Activated CD4-positive, alpha-beta T cell treated with anti-CD3 and anti-CD28 coated beads, Interleukin-2, amount 50 U/mL, for 48 hours (primary cell): ENCODE measurements at places on chromosomes 3 and 15.
A peak's percentile ranks its signal among the peaks of the same experiment; 100 is the strongest.

- no peak for DNase-seq
Observed at GRCh38 chr3:182375916-182376315, 417.4 kb upstream of the ATP11B start.

- peak; percentile 35 for DNase-seq
Observed at GRCh38 chr3:9809239-9809614, 835 bp upstream of the TTLL3 start.

DNA sequence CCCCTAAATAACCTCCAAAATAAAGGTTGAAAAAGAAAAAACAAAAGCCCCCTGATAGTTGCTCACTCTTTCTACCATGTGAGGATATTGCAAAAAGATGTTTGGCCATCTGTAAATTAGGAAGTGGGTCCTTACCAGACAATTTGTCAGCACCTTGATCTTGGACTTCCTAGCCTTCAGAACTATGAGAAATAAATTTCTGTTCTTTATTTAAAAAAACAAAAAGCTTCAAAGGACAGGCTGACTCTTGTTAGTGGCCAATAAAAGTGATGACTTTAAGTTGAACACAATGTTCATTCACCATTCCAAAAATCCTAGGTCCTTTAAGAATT lies 103.5 kb downstream of the CBLB start:
- no peak for DNase-seq

DNA sequence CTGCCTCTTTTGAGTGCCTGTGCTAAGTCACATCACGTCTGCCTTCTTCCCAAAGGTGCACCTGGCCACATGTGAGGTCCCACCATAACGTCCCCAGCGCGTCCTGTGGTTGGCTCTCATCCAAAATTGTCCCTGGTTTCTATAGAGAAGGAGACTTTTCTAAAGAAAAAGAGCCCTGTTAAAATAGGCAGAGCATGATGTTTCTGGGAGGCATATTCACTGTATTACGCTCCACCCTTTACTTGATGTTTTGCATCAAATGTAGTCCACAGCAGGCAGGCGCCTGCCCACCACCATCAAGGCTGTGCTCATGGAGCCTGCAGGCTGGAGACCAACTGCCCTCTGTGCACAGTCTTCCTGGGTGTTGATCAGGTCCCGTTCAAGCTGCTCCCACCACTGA lies 36.3 kb downstream of the WHAMM start:
- DNase-seq, result no peak

DNA sequence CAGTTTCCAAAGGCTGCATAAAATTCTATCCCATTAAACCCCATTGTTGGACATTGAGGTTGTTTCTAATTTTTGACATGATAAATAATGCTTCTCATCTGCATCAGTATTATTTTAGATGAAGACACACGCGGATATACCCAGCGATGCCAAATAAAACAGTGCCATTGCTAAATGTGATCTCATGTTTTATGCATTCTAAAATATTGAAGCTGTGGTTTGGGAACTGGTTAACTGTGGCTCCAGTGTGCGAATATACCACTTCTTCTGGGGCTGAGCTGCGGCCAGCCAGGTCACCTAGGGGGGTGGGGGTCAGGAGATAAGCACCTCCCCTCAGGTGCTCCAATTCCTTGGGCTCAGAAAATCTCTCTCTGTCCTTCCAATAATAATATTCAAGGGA lies 230.0 kb downstream of the ADAMTS9 start:
- DNase-seq, result no peak

GRCh38 chr3:74850381-74850780 lies 235.9 kb upstream of the CNTN3 start:
- no peak for DNase-seq

- no peak for DNase-seq
Observed at GRCh38 chr3:178705925-178706324, 169.7 kb downstream of the KCNMB2 start.

DNA sequence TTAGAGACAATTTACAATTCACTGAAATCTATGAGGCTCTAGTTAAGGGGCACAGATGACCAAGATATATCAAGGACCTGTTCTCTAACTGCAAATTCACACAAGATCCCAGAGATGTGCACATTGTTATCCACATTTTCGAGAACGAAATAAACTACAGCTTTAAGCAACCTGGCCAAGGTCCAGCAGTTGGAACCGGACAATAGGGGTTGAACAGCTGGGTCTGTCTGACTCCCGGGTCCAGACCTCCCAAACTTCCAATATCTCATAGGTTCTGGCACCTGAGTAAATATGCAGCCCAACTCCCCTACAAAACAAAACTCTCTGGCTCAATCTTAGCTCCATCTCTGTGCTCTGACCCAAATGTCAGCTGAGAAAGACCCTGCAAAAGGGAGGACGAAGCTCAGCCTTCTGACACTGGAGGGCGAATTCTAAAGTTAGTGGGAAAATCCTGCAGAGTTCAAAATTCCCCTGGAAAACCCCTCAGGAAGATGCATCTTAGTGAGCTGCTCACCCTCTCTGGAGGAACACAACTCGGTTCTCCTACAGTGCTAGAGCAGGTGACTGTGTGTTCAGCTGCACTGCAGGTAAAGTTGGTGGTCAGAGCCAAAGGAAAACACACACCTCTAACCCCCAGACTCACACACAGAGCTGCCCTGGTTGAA lies 14.2 kb upstream of the SPATA12 start:
- no peak for DNase-seq

DNA sequence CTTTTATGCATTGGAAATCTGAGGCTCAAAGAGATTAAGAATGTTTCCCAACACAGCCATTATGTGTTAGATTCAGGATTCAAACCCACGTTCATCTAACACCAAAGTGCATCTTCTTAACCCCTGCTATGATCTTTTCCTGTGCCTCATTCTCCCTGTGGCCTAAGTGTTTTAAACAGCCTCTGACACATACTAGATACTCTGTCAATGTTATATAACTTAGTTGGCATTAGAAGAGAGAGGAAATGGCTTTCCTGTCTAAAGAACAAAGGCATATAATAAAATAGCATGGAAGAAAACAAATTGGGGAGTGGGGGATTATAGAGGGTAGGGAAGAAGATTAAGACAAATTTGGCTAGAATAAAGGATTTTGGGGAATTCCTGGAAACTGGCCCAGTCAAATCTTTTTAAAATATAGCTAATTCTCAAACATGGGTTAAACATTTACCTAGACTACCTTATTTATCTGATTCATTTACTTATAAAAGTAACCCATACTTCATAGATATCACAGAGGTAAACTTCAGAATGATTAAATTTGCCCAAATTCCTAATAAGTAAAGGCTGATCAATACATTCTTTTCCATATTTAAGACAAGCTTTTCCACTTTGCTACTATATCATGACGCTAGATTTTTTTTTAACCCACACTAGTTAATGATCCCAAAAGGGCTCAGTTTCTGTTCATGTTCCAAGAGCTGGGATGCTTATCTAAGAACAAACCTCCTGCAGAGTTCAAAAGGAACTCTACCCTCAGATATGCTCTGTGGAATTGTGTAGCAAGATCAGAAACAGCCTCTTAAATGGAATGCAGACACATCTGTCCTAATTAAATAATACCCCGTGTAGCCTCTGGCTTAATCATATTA lies 122.9 kb upstream of the PTPRG start:
- no peak for DNase-seq

DNA sequence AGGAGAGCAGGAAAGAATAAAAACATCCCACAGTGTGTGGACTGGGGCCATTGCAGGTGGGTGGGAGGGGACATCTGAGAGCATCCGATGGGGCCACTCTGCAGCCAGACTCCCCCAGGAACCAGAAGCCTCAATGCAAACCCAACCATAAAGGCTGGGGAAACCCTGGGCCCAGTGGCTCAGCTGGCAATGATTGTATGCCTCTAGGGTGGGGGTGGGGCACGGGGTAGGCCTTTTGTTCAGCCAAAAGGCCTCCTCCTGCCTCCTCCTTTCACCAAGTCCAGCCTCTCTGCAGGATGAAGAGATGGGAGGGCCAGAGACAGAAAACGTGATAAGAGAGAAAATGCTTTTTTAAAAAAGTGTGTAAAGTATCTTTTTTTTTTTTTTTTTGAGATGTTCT lies 45.5 kb upstream of the HERC1 start:
- DNase-seq, result no peak
